Right ventricle myocardium superior (tissue), 1 donor: ENCODE measurements at places on chromosomes 13 and 19. TPM values are rescaled to one million over a fixed set of nuclear protein-coding genes. Genes with fewer than 3 reads are reported as not detected.

DNA sequence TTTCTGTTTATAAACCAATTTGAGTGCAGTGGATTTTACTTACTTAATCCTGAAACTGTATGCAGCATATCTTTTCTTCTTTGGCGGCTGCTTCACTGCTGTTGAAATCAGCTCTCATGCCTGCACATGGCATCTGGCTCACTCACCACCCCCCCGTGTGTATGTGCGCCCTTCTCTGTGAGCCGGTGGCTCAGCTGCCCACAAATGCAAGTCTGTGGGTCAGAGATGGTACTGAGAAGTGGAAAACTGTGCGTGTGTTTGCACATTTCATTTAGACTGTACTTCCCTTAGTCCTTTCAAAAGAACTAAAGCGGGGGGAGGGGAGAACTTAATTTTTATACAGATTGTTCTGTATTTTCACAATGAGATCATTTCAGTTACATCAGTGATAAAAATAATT lies 307.6 kb downstream of the SHISA2 start:
- DNase-seq = no peak

DNA sequence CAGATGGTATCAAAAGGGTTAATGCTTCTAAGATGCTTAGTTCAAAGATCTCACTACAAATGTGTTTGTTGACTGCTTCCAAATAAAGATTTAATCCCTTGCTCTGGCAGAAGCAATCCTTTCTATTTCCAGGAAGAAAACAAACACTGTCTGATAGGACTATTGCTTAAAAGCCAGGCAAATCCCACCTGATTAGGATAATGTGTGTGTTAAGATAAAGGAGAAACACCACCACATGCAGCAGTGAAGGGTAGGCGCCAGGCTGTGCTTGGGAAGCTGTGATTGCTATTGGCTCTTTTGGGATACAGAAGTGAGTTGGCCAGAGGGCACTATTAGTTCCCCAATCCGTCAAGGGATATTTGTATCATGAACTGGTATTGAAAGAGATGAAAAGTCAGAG lies 62.8 kb upstream of the LRCH1 start:
- DNase-seq = no peak

- DNase-seq = no peak
Measured at GRCh38 chr19:14383661-14384555, 2.7 kb downstream of the ADGRE5 start.

- DNase-seq = no peak
Measured at GRCh38 chr13:40402931-40403431, 263.5 kb downstream of the FOXO1 start.

GRCh38 chr13:62525652-62526051 lies 1110.0 kb upstream of the PCDH20 start:
- no peak for DNase-seq

GRCh38 chr19:48458016-48458415 lies 2.6 kb downstream of the KCNJ14 start:
- no peak for DNase-seq

- no peak for DNase-seq
Measured at GRCh38 chr19:44371815-44372480, 15.5 kb upstream of the ZNF112 start.

DNA sequence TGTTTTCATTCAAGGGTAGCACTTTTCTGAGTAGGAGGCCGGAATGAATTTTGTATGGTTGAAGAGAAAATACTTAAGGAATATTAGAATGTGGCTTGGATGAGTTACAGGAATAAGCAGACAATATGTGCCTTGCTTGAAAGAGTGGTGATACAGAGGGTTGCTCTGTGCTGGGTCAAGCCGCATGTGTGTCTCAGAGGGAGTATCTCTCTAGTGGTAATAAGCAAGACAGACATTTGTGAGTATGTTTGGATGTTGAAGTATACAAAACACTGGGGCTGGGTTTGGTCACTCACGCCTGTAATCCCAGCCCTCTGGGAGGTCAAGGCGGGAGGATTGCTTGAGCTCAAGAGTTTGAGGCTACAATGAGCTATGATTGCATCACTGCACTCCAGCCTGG lies 103.9 kb downstream of the LMO7 start:
- no peak for DNase-seq

DNA sequence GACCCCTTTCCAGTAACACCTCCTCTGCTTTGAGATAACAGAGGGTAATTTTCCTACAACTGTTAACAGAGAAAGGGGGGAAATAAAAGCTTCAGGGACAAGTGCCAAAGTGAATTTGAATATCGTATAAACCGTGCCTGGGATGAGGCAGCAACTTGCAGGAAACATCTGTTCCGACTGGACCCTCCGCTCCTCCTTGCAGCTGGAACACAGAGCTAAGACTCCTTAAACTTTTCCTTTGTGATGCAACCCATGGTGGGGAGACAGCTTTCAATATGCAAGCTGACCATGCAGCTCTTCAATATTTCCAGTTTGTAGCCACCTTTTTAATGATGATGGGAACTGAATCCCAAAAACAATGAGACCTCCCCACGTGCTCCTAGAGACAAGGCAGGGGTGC lies 432.6 kb downstream of the ZNF536 start:
- no peak for DNase-seq

- no peak for DNase-seq
Measured at GRCh38 chr13:111394211-111394922, 73.9 kb downstream of the TEX29 start.

DNA sequence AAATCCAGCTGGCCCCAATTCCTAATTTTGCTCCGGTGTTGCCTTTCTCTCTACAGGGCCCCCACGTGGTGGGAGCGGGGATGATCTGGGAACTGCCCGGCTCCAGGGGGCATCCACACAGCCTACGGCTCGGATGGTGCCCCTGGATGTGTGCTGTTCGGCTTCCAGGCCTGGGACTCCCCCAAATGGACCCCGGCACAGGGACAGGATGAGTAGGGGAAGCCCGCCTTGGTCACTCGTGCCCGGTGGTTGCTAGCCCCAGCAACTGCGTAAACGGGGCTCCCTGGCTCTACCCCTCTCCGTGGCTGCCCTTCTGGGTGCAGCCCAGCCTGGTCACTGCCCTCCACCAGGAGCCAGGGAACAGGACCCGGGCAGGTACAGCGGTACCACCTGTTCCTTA lies 111.5 kb downstream of the TEX26 start:
- DNase-seq = no peak

DNA sequence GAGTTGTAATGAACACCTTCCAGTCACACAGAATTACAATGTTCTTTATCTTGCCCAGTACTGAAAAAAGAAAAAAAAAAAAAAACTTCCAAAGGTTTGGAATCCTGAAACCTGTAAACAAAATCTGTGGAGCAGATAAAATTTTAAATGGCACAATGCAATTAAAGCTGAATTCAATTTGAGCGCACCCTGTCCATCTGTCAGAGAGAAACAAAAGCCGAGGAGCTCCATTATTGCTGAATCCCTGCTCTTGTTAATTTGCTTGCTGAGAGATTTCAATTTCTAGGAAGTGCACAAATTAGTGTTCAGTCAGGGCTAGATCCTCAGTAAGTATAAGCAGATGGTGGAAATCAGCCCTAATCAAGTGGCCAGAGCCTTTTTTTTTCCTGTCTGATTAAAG lies 65.2 kb downstream of the DACH1 start:
- DNase-seq = no peak

- DNase-seq = no peak
Measured at GRCh38 chr19:4541114-4541805, 1.4 kb upstream of the LRG1 start.

GRCh38 chr13:101157261-101157660 lies 259.0 kb downstream of the NALCN start:
- no peak for DNase-seq

DNA sequence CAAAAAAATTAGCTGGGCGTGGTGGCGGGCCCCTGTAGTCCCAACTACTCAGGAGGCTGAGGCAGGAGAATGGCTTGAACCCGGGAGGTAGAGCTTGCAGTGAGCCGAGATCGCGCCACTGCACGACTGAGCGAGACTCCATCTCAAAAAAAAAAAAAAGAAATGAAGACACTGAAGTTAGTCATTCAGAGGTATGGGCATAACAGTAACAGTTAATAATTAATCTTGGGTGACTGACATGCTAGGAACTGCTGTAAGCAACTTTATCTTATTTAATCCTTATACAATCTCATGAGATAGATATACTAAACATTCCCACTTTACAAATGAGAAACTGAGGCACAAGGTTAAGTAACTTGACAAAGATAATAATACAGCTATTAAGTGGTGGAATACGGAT lies 4.9 kb downstream of the SKA3 start:
- DNase-seq = no peak

DNA sequence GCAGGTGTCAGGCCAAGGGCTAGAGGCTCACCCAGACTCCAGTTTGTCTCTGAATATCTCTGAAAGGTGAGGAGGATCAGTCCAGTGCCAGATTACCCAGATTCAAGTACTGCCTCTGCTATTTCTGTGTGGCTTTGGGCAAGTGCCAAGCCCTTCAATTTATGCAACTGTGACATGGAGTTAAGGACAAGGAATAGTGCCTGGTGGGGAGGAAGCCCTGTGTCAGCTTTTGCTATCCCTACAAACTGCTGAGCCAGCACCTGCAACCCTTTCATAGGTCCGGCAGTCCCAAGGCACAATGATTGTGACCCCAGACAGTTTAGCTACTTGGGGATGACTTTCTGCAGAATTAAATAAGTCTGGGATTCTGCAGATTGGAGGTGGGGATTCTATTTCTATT lies 123.0 kb downstream of the KL start:
- peak; percentile 67 for DNase-seq

The OBI1 gene
- total RNA-seq = 9.3 TPM

The TEX26 gene
- total RNA-seq = not detected

The FXYD1 gene
- 580 TPM for total RNA-seq

The PSG3 gene
- not detected for total RNA-seq

The DMKN gene
- 3.6 TPM for total RNA-seq
